ENCODE measurements at places on chromosomes 6 and 20.

GRCh38 chr6:33633462-33634158 is 12.5 kb downstream of the ITPR3 start:
- DNase-seq: no peak

DNA sequence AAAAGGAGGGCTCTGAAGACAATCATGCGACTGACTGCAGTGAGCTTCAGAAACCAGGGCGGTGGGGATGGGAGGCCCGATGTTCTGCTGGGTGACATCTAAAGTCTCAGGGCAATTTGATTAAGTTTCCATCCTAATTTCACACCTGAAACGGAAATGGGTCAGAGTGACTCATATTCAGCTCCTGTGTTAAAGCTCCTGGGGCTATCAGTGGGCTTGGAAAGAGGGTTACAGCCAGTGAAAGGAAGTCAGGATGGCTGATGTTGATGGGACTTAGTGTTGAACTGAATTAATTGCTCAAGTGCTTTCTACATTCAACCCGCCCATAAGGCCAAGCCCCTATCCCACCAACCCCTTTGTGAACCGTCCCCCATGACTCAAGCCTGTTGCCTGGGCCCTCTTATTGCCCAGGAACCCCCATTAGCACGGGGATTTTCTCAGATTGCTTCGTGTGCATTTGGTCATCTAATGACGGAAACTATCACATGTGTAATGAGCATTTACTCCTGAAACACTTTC is 47.1 kb upstream of the TBC1D7 start:
- DNase-seq: no peak

DNA sequence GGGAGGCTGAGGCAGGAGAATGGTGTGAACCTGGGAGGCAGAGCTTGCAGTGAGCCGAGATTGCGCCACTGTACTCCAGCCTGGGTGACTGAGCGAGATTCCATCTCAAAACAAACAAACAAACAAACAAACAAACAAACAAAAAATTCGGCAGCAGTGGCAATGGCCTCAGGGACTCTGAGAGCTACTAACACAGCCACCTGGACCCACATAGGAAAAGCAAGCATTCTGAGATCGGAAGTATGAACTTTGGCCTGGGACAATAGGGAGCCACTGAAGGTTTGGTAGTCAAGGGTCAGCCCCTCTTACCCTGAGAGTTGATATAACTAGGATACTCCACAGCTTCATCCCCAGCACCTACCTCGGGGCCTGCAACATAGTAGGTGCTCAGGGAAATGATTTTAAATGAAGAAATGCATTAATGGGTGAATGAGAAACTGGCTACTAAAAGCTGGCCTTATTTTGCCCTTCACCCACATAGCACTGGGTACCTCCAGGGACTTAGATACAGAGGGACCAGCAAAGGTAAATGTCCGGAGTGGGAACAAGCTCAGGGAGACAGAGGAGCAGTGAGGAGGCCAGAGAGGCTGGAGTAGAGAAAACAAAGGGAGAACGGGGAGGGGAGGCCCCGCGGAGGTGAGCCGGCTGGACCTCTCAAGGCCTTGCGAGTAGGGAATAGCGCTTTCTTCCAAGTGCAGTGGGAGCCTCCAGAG is 46.6 kb upstream of the PTGIS start:
- no peak for DNase-seq

- DNase-seq: no peak
These were observed 122.4 kb downstream of the RIN2 start for GRCh38 chr20:19880256-19881079.

DNA sequence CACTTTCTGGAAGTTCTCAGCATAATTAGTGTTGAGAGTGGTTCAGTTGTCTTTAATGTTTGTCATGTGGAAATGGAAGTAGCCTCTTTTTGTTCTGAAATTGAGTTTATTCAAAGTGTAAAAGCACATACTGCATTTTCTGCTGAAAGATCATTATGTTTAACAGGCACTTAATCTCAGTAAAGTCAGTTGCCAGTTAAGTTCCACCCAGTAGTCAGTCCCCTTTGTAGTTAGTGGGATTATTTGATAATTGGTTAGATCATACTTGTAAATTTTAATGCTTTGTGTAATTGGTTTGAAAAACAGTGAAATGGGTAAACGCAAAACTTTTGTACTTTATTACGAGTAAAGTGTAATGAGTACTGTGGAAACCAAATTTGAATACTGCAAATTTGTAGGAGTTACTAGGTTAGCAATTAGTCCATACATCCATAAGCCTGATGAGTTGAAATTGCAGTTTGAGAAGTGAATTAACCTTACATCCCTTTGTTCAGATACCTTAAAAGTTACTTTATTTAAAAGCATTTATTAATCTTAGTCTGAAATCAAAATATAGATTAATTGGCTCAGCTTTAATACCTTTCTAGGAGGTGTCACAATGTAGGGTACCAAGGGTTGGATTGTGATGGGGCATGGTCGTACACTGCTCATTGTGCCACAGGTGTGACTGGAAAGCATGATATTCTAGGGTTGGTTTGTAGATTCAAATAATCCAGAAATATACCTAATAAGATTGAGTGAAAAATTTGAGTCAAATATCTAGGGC is 4.4 kb downstream of the SRSF6 start:
- DNase-seq: no peak

- no peak for DNase-seq
These were observed 44.1 kb upstream of the ADGRF1 start for GRCh38 chr6:47086051-47086770.

DNA sequence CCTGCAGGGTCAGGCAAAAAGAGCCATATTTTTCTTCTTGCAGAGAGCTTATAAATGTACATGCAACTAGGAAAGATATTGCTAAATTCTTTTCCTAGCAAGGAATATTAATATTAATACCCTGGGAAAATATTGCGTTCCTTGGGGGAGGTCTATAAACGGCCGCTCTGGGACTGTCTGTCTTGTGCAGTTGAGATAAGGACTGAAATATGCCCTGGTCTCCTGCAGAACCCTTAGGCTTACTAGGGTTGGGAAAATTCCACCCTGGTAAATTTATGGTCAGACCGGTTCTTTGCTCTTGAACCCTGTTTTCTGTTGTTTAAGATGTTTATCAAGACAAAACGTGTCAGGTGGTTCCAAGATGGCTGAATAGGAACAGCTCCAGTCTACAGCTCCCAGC is 121.3 kb upstream of the CARMIL1 start:
- no peak for DNase-seq

DNA sequence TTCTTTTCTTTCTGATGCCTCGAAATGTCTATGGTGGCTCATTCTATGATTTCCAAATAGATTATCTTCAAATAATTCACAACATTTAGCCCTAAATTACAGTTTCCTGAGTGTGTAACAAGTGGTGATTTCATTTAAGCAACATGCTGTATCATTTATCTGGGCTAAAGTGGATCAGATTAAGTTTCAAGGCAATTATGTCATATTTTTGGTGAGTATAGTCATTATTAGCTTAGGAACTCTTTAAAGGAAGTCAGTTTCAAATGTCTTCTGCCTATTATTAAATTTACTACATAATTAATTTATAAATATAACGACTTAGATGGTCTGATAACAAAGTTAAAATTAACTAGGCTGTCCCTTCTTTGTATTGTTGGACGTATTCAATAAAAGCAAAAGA is 847.9 kb upstream of the FLRT3 start:
- no peak for DNase-seq

- DNase-seq: no peak
These were observed 171.4 kb downstream of the GMPR start for GRCh38 chr6:16409531-16410441.

DNA sequence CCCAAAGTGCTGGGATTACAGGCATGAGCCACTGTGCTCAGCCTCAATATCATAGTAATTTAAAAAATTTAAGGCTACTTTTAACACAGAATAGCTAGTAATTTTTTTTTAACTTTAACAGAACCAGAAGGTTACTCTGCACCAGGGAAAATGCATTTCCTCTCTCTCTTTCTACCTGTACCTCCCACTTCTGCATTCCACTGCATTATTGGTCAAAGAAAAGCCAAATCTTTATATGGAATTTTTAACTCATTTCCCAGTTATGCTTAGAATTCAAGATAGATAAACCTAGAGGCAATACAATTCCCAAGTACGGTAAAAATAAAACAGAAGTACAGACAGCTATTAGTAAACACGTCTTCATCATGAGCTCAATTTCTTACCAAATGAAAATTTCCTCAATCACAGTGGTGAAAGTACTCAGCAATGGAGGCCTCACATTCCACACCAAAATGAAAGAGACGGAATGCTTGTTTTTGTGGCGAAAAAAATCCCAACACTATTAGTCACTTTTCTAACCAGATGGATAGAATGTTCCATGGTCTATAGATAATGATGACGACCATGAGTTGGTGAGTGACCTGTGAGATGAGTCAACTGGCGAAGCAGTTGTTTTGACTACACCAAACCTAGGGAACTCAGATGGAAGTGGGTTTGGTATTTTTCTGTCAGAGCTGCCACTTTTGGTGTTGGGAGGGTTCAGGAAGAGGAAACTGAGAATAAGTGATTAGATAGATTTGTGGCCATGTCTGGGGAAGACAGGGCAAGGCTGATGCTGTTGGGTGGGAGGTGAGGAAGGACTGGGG is 104.7 kb upstream of the SGK1 start:
- no peak for DNase-seq

DNA sequence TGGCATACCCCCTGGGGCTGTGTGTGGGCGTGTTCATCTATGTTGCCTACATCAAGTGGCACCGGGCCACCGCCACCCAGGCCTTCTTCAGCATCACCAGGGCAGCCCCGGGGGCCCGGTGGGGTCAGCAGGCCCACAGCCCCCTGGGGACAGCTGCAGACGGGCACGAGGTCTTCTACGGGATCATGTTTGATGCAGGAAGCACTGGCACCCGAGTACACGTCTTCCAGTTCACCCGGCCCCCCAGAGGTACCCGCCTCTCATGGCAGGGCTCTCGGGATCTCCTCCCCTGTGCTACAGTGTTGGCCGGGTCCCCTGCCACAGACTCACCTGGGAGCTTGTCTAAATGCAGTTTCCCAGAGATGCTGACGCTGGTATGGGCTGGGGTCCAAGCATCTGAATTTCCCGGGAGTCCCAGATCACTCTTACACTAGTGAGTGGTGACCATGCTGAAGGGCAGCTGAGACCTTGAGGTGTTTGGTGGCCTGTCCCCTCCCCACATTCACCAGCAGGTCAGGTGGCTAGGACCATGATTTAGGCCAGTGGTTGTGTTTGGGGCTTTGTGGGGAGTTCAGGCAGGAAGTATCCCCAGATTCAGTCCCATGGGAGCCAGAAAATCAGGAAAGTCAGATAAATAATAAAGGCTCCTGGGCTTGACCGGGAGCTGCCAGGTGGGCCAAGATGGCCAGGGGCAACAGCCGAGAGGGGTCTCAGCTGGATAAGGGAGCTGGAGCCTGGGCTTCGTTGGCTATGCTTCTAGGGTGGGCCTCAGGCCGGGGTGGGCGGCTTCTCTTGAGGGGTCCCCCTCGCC is 11.8 kb downstream of the ENTPD6 start:
- no peak for DNase-seq

DNA sequence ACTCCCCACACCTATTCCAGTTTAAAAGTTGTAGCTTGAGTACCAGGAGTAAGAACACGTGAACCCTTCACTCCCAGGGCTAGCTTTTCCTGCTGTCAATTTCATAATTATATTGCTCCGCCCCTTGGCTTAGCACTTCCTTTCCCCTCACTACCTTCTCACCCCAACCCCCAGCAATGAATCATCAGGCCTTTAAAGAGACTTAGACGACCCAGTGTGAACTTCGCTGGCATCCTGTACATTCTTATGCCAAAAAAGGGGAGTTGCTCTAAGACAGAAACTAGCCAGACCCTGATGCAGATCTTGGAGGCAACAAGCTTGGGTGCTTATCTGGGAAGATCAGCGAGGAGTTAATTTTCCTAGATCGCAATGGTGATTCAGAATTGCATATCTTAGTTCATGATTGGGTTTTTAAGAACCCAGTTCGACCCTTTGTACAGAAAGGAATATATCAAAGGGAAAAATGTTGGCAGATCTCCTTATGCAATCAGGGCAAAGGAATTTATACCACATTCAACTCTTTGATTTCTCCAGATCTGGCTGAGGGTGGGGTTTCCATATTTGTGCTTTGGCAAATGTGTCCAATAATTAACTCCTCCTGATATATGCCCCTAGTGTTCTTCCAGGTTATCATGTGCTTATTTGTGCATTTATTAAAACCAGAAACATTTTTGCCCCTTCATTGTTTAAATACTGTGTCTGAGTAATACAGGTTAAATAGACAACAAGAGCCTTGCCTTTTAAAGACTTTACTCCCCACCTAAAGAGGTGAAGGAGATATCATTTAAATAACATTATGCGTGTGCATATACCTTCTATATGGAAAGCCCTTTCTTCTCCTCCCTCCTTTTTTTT is 8.1 kb upstream of the ATXN1 start:
- DNase-seq: no peak

GRCh38 chr6:150697515-150697914 is 97.8 kb downstream of the PLEKHG1 start:
- DNase-seq: no peak

- no peak for DNase-seq
These were observed 59.8 kb upstream of the CARMIL1 start for GRCh38 chr6:25219216-25219916.

DNA sequence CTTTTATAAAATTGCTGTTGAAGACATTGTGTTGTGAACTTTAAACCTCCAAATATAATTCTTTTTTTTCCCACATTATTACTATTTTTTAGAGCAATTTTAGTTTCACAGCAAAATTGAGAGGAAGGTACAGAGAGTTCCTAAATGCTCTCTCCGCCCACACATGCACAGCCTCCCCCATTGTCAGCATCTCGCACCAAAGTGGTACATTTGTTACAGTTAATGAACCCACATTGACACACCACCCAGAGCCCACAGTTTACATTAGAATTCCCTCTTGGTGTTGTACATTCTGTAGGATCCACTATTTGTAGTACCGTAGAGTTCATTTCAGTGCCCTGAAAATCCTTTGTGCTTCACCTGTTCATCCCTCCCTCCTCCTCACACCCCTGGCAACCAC is 33.8 kb downstream of the TMEM181 start:
- no peak for DNase-seq

GRCh38 chr6:113989675-113990074 is 18.7 kb upstream of the HDAC2 start:
- no peak for DNase-seq

DNA sequence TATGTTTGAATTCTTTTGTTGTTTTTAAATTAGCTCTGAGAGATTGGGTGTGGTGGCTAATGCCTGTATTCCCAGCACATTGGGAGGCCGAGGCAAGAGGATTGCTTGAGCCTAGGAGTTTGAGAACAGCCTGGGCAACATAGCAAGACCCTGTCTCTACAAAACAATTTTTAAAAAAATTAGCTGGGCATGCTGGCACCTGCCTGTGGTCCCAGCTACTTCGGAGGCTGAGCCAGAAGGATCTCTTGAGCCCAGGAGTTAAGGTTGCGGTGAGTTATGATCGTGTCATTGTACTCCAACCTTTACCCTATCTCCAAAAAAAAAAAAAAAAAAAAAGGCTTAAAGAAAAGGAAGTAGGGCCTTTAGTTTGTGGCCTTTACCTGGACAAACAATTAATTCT is 22.9 kb downstream of the DHX35 start:
- no peak for DNase-seq

DNA sequence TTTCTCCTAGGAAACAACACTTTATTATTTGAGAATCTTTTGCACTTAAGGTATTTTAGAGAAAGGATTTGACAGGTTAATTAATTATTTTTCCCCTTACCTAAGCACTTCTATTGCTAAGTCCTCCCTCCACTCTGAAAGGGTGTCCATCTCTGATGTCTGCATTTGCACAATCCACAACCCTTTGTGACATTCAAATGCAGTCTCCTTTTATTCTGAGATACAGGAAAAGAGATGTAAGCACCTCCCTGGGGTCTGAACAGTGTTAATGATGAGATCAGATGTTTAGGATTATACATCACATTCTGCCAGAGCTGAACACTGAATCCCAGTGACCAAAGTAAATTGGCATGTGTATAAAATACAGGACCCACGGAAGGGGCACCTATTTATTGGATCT is 864.2 kb upstream of the FLRT3 start:
- DNase-seq: no peak

- DNase-seq: peak; percentile 58
These were observed 49.4 kb upstream of the FYN start for GRCh38 chr6:111922454-111923297.
